T-helper 22 cell (primary cell): ENCODE measurements at places on chromosomes 1 and 21.

DNA sequence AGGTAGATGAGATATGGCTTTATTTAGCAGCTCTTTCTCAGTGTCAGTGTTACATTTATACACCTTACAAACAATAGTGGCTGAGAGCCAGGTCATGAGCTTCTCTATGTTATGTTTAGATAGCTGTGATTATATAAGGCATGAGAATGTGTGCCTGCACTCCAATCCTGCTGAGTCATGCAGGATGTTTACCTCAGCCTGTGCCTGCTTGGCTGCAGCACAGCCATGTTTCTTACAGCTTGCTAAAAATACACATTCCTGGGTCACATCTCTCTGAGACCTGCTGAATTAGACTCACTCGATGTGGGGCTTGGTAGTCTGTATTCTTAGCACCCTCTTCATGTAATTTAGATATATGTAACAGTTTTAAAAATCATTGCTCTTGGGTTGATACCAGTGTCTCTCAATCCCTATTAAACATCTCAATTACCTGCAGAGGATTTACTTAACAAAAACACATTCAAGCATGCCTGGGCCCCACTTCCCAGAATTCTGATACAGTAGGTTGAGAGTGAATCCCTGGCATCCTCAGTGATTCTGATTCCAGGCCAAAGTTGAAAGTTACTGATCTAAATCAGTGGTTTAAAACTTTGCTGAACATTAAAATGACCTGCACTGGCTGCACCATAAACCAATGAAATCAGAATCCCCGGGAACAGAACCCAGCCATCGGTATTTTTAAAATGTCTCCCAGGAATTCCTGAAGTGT, 107.5 kb downstream of the GDAP2 start:
- no peak for DNase-seq

GRCh38 chr1:203593723-203594122, 32.9 kb upstream of the ATP2B4 start:
- DNase-seq: peak; percentile 25

DNA sequence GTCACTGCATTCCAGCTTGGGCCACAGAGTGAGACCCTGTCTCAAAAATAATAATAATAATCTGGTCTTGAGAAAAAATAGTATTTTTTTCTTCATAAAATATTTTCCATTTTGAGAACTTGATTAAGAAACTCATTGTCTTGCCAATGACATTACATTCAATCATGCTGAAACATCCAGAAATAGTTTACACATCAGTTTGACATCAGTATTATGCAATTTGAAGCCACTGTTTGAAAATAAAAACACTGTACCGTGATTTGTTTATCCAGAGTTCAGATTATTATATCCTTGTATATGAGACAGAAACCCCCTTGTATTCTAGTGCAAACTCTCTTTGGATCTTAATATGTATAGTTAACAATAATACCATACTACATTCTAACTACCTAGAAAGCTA, 6.9 kb downstream of the FMO2 start:
- DNase-seq: no peak

DNA sequence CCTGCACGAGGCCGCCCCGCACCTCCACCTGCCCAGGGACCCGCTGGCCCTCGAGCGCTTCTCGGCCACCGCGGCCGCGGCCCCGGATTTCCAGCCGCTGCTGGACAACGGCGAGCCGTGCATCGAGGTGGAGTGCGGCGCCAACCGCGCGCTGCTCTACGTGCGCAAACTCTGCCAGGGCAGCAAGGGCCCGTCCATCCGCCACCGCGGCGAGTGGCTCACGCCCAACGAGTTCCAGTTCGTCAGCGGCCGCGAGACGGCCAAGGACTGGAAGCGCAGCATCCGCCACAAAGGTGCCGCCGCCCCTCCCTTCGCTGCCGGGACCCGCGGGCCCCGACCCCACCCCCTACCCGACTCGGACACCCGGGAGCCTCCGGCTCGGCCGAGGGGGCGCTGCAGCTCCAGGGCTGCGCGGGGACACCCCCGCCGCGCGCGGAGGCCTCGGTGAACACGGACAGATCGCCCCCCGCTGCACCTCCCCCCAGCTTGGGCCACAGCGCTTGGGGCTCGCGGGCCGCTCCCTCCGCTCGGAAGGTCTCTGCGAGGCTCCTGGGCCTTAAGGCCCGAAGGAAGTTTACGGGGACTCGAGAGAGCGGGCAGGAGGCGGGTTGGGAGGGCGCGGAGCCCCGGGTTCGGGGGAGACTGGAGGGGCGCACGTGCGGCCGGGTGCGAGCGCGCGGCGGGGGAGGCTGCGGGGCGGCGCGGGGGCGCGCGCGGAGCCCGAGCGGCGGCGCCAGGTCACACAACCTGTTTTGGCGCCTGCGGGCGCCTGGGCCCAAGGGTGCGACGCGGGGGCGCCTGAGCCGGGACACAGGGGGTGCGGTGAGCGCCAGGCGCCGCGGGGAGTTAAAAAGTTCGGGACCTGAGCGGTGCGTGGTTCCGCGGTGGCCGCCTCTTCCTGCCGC, 1.2 kb downstream of the SAMD11 start:
- DNase-seq: no peak

DNA sequence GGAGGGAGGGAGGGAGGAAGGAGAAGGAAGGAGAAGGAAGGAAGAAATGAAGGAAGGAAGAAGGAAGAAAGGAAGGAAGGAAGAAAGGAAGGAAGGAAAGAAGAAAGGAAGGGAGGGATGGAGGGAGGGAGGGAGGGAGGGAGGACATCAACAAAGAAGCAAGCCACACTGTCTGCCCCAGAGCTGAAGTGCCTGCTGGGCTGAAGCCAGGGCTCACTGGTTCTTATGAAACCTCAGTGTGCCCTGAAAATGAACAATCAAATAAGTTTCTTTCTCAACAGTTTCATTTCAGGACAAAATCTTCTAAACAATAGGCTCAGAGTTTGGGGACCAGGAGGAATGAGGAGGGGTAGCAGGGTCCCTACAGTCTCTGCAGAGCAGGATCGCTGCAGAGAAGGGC, 21.1 kb downstream of the ARHGEF19 start:
- no peak for DNase-seq

GRCh38 chr1:229340496-229340895, 2.4 kb downstream of the CCSAP start:
- no peak for DNase-seq

DNA sequence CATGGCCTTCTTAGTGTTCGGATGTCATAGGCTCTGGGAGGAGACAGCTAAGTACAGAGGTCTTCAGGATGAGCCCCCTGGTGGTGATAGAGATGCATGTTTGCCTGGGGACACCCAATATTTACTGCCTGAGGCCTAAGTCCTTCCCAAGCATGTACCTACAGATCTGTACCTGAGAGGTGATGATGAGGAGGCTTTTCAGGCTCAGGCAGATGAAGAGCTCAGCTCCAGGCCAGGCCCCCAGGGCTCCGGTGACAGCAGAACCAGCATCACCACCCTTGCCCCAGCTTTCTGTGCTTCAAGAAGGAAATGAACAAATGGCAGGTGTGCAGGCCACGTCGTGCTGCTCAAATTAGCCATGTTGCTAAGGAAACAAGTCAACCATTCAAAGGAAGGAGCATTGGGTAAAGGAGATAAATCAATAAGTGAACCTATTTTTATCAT, 21.1 kb downstream of the CACNA1E start:
- no peak for DNase-seq
